ENCODE measurements at places on chromosomes 5 and 9. TPM values are rescaled to one million over a fixed set of nuclear protein-coding genes. Genes with fewer than 3 reads are reported as not detected.

The PCDHGB7 gene
- total RNA-seq: not detected

The OSMR gene
- not detected for total RNA-seq

The LCN9 gene
- not detected for total RNA-seq

The GFM2 gene
- 24.2 TPM for total RNA-seq

The NUTM2F gene
- not detected for total RNA-seq

The TLR4 gene
- 0.08 TPM for total RNA-seq

The TMEFF1 gene
- not detected for total RNA-seq

The OR13D1 gene
- total RNA-seq: not detected

The FOXD4L4 gene
- 0.18 TPM for total RNA-seq

The TMEM252 gene
- total RNA-seq: not detected

The PTGES gene
- not detected for total RNA-seq

The PDZD2 gene
- total RNA-seq: not detected
